ENCODE measurements at places on chromosomes 5 and 9.

DNA sequence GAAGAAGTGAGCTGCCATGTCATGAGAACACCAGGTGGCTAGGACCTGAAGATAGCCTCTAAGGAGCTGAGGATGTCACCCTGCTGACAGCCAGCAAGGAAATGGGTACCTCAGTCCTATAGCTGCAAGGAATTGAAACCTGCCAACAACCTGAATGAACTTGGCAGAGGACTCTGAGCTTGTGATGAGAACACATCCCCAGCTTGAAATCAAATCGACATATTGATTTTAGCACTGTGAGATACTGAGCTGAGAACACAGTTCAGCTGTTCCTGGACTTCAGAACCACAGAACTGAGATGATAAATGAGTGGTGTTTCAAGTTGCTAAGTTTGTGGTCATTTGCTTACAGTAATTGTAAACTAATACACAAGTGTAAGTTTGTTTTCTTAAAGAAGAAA is 5.5 kb upstream of the RASEF start:
- no peak for DNase-seq

GRCh38 chr9:128127568-128127989 is at the start of gene PTGES2:
TSS of gene PTGES2 (minus strand) at chr9:128127729. CDS start at chr9:128127717, 12 bp downstream.
- DNase-seq = no peak

GRCh38 chr5:151036556-151036955 is 16.2 kb downstream of the GPX3 start:
- DNase-seq = no peak

GRCh38 chr5:110105692-110106091 is 416.0 kb downstream of the MAN2A1 start:
- no peak for DNase-seq

GRCh38 chr9:76530458-76531110 is 71.6 kb downstream of the GCNT1 start:
- no peak for DNase-seq

DNA sequence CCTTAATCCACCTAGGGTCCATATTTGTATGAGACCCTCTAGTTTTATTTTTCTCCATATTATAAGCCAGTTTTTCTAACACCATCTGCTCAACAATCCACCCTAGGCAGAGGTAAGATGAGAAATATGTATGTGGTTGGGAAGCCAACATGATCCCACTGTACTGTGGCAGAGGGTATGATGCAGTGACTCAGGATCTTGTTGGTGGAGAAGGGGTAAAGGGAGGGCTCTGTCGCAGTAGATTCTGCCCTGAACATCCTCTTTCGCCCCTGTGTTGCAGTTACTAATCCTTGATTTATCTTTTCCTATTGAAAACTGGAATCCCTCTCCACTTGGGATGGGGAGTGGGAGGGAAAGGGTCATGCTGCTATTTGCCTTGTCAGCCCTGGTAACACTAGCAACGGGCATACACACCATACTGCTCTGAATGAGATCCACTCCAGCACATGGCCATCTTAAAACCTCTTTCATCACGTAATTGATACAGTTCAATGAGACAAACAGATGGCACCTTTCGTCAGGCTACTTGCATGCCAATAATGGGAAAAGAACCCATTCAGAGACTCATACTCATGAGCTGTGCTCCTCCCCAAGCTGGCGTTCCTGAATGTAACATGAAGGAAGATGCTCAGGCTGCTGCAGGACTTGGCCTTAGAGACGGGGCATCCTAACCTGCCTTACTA is 63.0 kb downstream of the ADAMTS12 start:
- no peak for DNase-seq

DNA sequence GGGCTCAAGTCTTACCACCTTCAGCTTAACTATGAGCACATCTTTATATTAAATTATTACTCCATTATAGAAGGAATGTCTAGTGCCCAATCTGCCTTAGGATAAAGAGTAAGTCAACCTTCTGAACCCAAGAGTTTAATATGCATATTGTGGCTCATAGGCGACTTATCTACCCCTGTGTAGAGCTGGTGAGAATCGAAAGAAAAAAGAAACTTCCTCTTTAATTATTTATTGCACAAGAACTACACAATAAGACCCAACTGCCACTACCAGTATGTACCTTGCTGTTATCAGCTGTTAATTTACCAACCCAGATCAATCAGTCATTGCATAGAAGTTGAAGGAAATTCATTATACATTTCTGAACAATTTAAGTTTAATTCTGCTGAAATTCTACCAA is 329.1 kb upstream of the SLC24A2 start:
- no peak for DNase-seq

GRCh38 chr9:124218987-124219461 is 38.7 kb upstream of the NEK6 start:
- no peak for DNase-seq

- DNase-seq = no peak
Measured at GRCh38 chr9:87149799-87150198, 202.5 kb upstream of the GAS1 start.

- DNase-seq = no peak
Measured at GRCh38 chr5:147613359-147613758, 103.5 kb upstream of the DPYSL3 start.

DNA sequence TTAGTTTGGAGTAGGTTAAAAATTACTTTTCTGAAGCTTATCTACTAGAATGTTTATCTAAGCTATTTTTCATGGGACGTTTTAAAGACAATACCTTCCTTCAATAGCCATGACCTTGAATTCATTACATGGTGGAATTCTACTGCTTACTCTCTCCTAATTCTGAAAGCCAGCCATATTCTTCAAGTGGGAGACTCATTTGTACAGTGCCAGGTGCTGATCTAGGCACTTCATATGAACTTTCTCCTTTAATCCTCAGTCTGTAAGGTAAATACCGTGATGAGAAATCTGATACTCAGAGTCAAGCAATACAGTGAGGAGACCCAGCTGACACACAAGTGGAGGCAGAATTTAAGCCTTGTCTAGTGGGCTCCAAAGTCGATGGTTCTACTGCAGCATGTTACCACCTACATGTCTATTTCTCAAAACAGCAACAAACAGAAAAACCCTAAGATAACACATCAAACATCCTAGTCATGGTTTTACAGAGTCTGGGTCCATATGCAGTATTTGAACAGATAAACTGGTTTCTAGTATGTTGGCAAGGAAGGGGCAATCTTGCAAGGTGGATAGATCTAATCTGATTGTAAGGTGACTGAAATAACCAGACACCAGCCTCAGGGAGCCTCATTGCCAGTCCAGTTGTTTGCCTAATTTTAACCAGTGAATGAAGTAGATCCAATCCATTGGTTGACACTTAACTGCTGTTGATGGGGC is 243.7 kb downstream of the PIK3R1 start:
- DNase-seq = no peak

DNA sequence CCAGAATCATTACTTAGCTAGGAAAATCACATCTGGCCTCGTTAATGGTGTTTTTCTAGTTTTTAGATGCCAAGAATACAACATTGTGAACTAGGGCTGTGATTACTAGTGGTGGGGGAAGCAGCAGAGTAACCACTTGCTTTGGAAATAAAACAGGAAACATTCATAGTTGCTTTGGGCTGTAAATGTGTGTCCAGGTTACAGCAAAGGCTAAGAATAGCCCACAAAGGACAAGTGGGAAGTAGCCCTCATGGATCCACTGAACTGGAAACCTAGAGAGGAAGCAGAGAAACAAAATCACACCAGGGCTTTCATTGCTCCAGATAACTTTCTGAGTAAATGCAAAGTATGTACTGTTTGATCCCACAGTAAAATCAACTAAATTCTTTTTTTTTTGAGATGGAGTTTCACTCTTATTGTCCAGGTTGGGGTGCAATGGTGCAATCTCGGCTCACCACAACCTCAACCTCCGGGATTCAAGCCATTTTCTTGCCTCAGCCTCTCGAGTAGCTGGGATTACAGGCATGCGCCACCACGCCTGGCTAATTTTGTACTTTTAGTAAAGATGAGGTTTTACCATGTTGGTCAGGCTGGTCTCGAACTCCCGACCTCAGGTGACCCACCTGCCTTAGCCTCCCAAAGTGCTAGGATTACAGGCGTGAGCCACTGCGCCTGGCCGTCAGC is 56.2 kb upstream of the TNFSF15 start:
- no peak for DNase-seq

- DNase-seq = no peak
Measured at GRCh38 chr5:135116160-135116561, 82.1 kb upstream of the PITX1 start.

- no peak for DNase-seq
Measured at GRCh38 chr5:22488427-22488826, 364.7 kb downstream of the CDH12 start.

GRCh38 chr9:8816361-8816760 is 1016.8 kb upstream of the DMAC1 start:
- DNase-seq = no peak

GRCh38 chr5:114686356-114686755 is 324.5 kb downstream of the KCNN2 start:
- DNase-seq = no peak

- DNase-seq = no peak
Measured at GRCh38 chr9:90070056-90070455, 465.2 kb downstream of the GADD45G start.

GRCh38 chr5:961002-961710 is 47.4 kb upstream of the NKD2 start:
- no peak for DNase-seq

GRCh38 chr5:38404667-38405276 is 146.4 kb downstream of the EGFLAM start:
- peak; percentile 6 for DNase-seq

DNA sequence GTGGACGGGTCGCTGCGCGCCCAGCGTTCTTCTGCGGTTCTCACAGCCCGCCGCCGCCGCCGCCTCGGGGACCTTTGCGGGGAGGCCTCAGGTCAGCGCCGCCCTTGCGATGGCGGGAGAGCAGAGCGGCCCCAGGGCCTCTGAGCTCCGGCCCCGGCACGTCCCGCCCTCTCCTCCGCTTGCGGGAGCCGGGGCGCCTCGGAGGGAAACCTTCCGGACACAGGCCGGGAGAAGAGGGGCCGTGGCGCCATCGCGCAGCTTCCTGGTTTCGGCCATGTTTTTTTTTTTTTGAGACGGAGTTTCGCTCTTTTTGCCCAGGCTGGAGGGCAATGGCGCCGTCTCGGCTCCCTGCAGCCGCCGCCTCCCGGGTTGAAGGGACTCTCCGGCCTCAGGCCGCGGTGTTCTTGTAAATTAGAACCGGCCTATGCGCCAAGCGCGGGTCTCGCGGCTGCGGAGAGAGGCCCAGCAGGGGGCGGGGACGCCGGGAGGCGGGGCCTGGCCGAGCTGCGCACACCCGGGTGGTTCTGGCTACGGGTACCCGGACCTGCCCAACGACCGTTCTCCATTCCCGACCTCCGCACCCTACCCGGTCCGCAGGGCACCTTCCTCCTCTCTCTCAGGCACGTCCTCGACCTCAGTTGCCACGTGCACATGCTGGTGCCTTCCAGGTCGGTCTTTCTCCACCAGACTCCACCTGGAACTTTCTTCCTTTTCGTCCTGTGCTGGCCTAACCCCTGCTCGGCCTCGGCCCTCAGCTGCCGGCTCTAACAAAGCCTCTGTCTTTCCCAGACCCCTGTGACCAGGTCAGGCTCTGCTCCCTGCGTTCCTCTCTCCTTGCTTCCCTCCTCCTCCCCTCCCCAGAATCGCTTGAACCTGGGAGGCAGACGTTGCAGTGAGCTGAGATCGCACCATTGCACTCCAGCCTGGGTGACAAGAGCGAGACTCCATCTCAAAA is 28.8 kb upstream of the MGAT1 start:
- DNase-seq = no peak

- no peak for DNase-seq
Measured at GRCh38 chr5:109958082-109958481, 268.4 kb downstream of the MAN2A1 start.

- no peak for DNase-seq
Measured at GRCh38 chr9:123669346-123669745, 260.6 kb downstream of the DENND1A start.

GRCh38 chr5:124889486-124889825 is 143.0 kb upstream of the ZNF608 start:
- no peak for DNase-seq

GRCh38 chr5:31393126-31393525 is 138.8 kb downstream of the DROSHA start:
- DNase-seq = no peak

DNA sequence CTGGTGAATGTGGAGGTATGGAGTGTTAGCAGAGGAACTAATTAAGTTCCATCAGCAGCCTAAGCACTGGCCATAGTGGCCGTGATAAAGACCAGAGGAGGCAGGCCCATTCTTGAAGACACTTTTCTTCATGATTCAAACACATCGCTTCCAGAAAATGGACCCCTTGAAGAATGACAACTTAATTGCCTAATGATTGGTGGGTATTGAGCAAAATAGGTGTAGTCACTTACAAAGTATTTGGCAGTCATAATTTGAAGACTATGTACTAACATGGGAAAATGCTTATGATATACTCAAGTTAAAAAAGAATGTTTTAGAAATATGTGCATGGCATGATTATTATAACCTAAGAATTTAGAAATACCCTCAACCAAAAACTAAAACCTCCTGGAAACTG is 44.8 kb downstream of the MEGF10 start:
- DNase-seq = no peak

DNA sequence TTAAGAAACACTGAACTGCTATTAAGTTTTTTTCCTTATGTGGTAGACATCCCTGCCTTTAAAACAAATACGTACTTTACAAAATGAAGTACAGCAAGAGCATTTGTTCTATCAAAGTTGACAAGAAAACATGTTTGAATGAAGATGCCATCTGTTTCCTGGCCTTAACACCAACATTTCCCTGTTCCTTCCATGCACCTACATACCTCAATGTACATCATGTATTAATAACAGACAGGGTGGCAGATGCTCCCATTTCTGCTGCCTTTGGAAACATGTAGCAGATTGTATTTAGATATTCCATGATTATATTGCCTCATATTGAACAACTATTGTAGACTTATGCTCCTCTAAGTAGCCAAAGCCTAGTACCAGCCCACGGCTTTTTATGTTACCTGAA is 104.4 kb downstream of the PJA2 start:
- DNase-seq = no peak

- DNase-seq = peak; percentile 64
Measured at GRCh38 chr5:62144401-62145022, 161.5 kb upstream of the KIF2A start.

DNA sequence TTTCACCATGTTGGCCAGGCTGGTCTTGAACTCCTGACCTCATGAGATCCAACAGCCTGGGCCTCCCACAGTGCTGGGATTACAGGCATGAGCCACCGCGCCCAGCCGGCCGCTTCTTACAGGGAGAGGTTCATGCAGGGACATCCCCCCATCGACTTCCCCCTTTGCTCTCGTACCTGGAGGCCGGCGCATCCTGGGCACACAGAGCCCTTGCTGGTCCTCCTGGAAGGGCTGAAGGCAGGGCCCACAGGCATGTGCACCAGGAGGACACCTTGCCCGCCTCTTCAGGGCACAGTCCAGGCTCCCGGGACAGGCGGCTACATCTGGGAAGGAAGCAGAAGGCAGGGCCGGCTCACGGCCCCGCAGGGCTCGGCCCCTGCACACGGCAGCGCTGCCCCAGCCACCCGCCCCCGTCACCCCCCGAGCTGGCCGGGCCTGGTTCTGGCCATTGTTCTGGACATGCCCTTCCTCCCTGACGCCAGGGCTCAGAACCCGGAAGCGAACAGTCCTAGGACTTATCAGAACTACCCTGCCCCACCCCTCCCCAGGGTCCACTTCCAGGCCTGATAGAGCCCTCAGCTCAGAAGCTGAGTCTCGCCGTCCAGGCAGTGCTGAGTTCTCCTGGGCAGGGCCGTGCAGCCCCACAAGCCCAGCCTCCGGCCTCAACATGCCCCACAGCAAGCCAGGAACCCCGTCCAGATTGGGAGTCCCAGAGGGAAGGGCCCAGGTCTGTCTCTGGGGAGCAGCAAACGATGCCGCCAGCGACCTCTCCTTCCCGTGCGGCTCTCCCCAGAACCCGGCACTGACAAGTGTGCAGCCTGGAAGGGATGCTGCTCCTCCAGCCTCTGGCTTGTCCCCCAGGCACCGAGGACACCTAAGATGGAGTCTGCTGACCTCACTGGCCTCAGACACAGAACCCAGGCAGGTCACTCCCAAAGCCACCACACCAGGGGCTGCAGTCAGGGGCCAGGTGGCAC is 2.9 kb downstream of the NPDC1 start:
- DNase-seq = no peak

Data from epithelial cell of prostate (primary cell).